AG20443 (cell line): ENCODE measurements at places on chromosomes 16 and 17.
A peak's percentile ranks its signal among the peaks of the same experiment; 100 is the strongest.

DNA sequence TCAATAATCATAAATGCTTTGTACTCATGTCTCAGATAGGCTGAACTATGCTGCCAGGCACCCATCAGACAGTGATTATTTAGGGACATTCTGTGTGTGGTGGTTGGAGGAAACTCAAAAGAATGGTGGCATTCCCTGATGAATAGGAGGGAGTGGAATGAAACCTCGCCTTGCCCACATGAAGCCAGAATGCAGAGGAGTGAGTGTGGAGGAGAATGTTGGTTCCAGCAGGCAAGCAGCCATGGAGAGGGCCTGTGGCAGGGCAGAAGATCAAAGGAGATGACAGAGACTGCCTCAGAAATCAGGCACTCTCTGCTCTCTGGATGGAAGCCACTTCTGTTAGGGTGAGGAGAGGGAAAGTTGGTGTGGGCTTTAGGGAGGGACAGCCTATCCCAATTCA lies 22.5 kb downstream of the KCTD19 start:
- DNase-seq = peak; percentile 62

- peak; percentile 95 for DNase-seq
These were observed 13.5 kb upstream of the N4BP1 start for GRCh38 chr16:48623304-48624016.

GRCh38 chr17:37801171-37801570 lies 56.3 kb upstream of the HNF1B start:
- no peak for DNase-seq

GRCh38 chr16:15553313-15554088 lies 89.5 kb downstream of the MARF1 start:
- DNase-seq = peak; percentile 27

- DNase-seq = no peak
These were observed 31.7 kb downstream of the ZFPM1 start for GRCh38 chr16:88484505-88485365.

DNA sequence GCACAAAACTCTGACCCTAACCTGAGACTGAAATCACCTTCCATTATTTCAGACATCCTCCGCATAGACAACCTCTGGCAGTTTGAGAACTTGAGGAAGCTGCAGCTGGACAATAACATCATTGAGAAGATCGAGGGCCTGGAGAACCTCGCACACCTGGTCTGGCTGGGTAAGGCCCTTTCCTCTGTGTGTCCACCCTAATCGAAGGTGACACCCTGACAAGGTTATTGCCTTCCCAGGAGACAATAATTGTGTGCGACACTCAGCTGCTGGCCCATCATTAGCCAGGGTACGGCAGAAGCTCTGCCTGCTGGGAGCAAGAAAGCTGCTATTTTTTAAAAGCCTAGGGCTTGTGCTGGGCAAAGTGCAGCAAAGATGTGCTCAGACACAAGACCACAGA lies 11.1 kb downstream of the DRC3 start:
- DNase-seq = no peak

GRCh38 chr16:89422905-89423630 lies 67.3 kb downstream of the ANKRD11 start:
- DNase-seq = no peak

DNA sequence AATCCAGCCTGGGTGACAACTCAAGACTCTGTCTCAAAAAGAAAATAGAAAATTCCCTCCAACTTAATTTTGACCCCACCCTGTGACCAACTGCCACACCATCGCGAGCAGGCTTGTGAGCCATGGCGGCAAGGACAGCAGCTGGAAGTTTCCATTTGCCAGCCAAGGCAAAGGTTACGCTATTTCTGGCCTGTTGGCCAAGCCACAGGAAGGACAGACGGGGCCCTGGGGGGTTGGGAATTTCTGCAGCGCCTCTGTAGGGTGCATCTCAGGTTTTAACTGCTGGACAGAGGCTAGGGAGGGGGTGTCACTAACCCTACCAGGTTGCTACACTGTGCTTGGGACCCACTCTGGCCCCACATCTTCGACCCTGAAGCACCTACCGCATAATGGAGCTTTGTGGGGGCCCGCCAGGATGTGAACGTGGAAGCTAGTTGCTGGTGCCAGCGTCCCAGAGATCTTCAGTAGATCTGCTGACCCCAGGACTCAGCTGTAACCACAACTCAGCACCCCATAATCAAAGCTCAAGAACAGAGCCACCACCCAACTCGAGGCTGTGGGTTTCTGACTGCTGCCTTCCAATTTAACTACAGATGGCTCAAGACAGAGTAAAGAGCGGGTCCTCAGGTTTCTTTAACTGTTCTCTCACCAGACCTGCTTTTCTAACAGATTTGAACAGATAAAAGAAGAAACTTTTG lies 10.9 kb downstream of the KIFC3 start:
- no peak for DNase-seq

DNA sequence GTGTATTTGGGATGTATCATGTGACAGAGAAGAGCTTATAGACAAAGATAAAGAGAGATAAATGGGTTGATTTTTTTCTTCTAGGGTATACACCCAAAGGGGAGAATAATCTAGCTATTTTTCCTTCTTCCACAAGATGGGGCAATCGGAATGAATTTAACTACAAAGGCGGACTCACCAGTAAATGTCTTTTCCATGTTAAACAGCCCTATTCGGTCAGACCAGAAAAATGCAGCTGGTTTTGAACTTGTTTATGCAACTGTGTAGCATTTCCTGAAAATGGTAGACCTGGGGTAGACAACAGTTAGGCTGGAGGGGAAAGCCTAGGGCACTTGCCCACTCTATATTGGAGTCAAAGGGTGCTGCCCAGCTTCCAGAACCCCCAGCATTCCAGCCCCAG lies 477.1 kb downstream of the TOX3 start:
- peak; percentile 23 for DNase-seq

- no peak for DNase-seq
These were observed 514.4 kb upstream of the SALL1 start for GRCh38 chr16:51665436-51665998.

DNA sequence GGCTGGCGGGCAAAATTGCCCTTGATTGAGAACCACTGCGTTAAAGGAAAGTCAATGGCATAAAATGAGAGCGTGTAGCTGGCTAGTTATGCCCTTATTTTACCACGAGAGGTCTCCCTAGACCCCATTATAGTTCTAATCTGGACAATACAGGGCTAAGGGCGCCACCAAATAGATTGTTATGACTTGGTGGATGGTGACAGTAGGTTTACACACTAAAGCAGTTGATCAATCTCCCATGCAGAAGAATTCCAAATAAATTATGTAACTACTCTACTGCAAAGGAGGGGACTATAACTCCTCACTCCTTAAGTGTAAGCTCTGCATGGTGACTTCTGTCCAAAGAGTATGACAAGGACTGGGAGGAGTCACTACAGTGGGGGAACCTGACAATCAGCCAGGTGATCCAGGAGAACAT lies 20.4 kb upstream of the YPEL2 start:
- peak; percentile 71 for DNase-seq

GRCh38 chr17:74812109-74813009 lies 36.2 kb upstream of the NAT9 start:
- no peak for DNase-seq

GRCh38 chr16:88289561-88289960 lies 93.2 kb upstream of the ZNF469 start:
- DNase-seq = peak; percentile 30

DNA sequence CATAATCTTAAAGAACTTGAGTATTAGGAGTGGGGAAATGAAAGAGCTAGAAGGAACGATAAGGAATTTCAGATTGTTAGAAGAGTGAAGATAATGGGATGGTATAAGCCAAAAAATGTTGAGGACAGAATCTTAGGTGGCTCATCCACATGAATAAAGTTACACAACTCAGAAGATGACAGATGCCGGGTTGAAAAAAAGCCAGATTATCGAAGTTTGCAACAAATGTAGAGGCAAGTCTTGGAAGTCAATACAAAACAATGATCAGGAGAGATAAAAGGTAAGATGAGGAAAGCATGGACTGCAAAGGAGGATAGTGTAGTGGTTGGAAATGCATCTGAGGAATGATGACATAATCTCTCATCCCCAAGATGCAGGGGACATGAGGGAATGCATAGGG lies 45.1 kb upstream of the TAOK1 start:
- DNase-seq = no peak

GRCh38 chr17:70091005-70091568 lies 16.1 kb downstream of the KCNJ16 start:
- no peak for DNase-seq

GRCh38 chr16:54890381-54890780 lies 40.3 kb upstream of the IRX5 start:
- DNase-seq = no peak

GRCh38 chr16:79072517-79072916 lies 528.0 kb downstream of the MAF start:
- DNase-seq = no peak

DNA sequence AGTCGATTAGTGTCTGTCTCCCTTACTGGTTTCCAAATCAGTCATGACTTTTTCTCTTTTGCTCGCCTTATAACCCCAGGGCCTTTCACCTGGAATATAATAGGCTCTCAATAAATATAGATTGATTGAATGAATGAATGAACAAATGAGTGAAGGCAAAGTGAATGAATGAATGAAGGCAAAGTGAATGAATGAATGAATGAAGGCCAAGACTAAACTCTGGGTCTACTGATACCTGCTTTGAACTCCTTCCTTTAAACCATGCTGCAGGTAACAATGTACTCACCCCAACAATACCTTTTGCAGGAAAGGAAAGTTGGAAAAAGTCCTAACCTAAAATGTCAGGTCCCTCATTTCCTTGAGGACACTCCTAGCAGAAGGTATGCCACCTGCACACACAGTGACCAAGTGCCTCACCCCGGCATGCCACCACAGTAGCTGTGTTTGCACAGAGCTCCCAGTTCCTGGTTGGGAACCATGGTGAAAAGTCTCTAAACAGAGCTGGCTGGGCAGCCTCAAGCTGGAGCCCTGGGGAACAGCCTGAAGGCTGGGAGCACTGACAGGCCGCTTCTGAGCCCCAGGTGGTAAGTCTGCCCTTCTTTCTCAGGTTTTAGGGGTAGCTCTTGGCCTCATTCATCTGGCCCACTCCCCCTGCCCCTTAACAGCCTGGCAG lies 42.7 kb upstream of the ANKFN1 start:
- no peak for DNase-seq

DNA sequence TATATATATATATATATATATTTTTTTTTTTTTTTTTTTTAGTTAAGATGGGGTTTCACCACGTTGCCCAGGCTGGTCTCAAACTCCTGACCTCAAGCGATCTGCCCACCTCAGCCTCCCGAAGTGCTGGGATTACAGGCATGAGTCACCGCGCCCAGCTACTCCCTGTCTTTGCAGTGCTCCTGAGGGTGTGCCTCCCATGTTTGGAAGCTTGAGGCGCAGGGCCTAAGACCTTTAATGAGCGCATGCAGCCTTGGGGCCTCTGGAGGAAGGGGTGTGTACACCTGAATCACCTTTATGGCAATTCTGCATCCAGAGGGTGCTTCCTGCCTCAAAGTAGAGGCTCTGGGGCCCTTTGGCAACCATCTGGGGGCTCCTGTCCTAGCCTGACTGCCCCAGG lies 219.4 kb upstream of the CIBAR2 start:
- DNase-seq = no peak

DNA sequence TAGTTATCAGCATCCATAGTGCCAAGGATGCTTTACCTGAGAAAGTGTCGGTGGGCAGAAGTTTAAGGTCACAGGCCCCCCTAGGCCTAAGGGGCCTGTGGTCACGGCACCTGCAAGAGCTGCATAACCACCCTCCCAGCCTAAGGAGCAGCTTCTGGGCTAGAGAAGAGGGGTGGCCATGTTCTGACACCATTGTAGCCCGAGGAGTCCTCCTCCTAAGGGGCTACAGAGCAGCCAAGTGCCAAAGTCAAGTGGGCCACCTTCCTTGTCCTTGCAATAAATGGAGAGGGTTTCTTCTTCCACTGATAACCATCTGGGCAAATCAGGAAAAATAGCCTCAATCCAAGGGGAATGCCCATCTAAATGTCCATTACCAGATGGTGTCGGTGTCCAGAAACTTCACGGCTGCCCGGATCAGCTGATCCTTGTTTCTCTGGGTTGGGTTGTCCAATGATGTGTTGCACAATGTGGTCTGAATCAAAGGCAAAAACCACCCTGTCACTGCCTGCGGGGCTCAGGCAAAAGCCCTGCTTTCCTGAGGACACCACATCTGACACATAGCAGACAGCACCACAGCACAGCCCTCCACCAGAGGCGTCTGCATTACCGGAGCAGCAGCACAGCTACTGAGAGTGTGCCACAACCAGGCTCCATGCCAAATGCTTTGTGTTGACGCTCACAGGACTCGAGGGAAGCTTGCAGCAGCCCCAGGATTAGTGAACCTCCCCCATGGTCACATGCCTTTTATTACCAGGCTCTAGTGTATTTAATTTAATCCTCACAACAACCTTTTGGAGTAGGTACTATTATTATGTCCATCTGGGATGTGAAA lies 12.8 kb downstream of the ATPAF2 start:
- peak; percentile 87 for DNase-seq

- DNase-seq = no peak
These were observed 39.2 kb downstream of the KSR1 start for GRCh38 chr17:27495460-27495859.

- no peak for DNase-seq
These were observed 88.3 kb upstream of the CCL1 start for GRCh38 chr17:34451313-34451712.

DNA sequence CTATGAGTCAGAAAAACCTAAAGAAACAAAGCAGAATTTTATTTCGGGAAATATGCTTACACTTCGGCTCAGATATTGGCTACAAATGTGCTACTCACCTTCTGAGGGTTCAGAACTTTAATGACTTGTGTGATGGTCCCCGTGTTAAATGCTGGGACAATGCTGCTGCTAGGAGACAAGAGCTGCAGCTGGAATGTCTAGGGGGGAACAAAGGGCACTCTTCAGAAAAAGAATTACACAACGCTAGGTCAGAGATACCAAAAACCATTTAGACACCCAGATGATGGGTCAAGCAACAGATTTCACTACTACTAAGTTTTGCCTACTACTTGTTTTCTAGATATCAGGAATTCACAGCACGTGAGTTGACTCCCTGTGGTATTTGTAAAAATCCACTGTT lies 10.0 kb upstream of the PHLPP2 start:
- DNase-seq = no peak
